Sigmoid colon (tissue), 7 donors: ENCODE measurements at places on chromosomes 11 and 22.

GRCh38 chr22:39223091-39223710 is 21.6 kb downstream of the PDGFB start:
- no peak for DNase-seq
- no peaks in the 10 kb centered on the region for H3K27me3 ChIP-seq
- H3K4me3 ChIP-seq: no peak overlapping the region
- H3K4me1 ChIP-seq: no peaks in the 10 kb centered on the region
- no peak overlapping the region for H3K27ac ChIP-seq

- H3K27ac ChIP-seq: no peak overlapping the region
- no peaks in the 10 kb centered on the region for H3K27me3 ChIP-seq
- peaks cover 9% of the 10 kb centered on the region for H3K4me1 ChIP-seq
- peak; percentile 34 for DNase-seq
- peaks cover 9% of the 10 kb centered on the region for H3K36me3 ChIP-seq
These were observed 50.2 kb upstream of the SPATA19 start for GRCh38 chr11:133895551-133895950.

GRCh38 chr11:110878513-110878912 is 166.3 kb upstream of the ARHGAP20 start:
- no peak overlapping the region for H3K4me3 ChIP-seq
- H3K27me3 ChIP-seq: no peaks in the 10 kb centered on the region
- H3K36me3 ChIP-seq: no peaks in the 10 kb centered on the region
- no peaks in the 10 kb centered on the region for H3K4me1 ChIP-seq
- no peak for DNase-seq

- H3K4me3 ChIP-seq: no peak overlapping the region
- DNase-seq: no peak
- H3K4me1 ChIP-seq: no peaks in the 10 kb centered on the region
These were observed 267.2 kb downstream of the TENM4 start for GRCh38 chr11:79173615-79174014.

GRCh38 chr11:127789927-127790326 is 789.4 kb upstream of the KIRREL3 start:
- H3K27me3 ChIP-seq: no peaks in the 10 kb centered on the region
- no peaks in the 10 kb centered on the region for H3K36me3 ChIP-seq
- H3K4me1 ChIP-seq: no peaks in the 10 kb centered on the region

DNA sequence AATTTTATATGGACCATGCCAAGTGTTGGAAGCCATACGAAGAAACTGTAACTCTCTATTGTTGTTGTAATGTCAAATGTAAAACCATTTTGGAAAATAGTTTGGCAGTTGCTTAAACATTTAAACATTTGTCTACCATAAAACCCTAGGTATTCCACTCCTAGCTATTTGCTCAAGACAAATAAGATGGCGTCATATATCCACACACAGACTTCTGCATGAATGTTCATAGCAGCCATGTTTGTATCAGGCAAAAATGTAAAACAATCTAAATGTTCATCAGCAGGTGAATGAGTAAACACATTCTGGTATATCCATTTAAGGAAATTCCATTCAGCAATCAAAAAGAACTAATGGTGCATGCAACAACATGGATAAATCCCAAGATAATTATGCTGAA is 27.9 kb downstream of the OR9I1 start:
- DNase-seq: no peak
- H3K4me3 ChIP-seq: no peak overlapping the region
- H3K4me1 ChIP-seq: no peaks in the 10 kb centered on the region
- no peaks in the 10 kb centered on the region for H3K27me3 ChIP-seq
- H3K27ac ChIP-seq: no peak overlapping the region
- H3K36me3 ChIP-seq: no peaks in the 10 kb centered on the region

GRCh38 chr11:47791774-47792430 is 24.8 kb upstream of the FNBP4 start:
- no peaks in the 10 kb centered on the region for H3K27me3 ChIP-seq
- no peak for DNase-seq
- peaks cover 75% of the 10 kb centered on the region for H3K36me3 ChIP-seq
- H3K27ac ChIP-seq: peak overlapping the region; percentile 58
- H3K4me3 ChIP-seq: no peak overlapping the region

DNA sequence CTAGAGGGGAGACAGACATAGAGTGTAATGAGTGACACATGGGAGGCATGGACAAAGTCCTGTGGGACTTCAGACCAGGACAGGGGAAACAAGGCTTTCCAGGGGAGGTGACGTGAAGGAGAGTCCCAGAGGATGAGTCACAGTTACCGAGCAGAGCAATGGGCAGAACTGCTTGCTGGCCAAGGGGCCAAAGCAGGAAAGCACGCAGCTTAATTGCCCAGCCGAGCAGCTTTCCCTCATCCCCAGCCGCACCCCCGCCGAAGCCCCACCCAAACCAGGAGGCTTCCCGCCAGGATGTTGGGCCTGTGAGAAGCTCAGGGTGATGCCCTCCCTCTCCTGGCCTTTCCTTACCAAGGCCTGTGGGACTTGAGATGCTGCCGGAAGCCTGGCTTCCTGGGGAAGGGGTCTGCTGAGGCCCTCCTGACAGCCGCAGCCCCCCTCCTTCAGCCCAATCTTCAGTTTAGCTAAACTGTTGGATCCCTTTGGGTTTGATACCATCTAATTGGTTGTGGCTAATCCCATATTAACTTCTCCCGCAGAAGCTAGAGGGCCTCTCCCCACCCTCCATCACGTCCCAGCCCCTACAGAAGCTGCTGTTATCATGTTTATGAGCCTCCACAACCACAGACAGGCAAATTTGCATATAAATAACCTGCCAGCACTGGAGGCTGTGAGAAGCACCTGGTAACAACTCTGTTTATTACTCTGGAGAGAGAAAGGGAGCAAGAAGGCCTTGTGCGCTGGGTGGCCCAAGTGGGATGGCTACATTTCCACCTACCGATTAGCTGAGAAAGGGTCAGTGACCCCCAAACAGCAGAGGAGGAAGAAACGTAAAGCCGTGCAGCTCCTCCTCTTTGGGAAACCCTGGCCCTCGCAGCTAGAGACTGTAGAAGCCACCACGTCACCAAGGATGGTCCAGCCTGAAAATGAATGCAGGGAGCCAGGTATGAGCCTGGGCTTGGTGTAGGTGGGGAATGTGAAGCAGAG is 80.0 kb downstream of the TRIM29 start:
- H3K27me3 ChIP-seq: no peaks in the 10 kb centered on the region
- peaks cover 8% of the 10 kb centered on the region for H3K4me1 ChIP-seq
- H3K36me3 ChIP-seq: no peaks in the 10 kb centered on the region
- H3K27ac ChIP-seq: no peak overlapping the region
